Stimulated activated CD4-positive, alpha-beta T cell treated with anti-CD3 and anti-CD28 coated beads, Interleukin-1b, Interleukin-23, amount 100 ng/mL, for 1 hour (primary cell): ENCODE measurements at places on chromosomes 3 and 15.

DNA sequence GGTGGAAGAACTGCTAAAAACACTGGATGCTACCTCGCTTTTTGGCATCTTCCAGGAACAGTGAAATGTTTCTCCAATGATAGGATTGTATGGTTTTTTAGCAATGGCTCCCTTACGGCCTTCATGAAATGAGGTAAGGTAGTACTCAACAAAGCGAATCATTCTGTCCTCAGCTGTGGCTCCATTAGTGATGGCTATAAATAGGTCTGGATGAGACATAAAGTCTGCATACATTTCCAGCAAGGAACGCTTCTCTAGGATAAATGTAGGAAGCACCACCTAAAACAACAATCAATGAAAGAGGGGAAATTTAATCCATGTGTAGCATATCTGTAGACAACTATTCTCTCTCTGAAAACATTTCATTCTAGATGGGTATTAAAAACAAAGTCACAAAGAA, 32.4 kb upstream of the SNX4 start:
- DNase-seq: no peak

DNA sequence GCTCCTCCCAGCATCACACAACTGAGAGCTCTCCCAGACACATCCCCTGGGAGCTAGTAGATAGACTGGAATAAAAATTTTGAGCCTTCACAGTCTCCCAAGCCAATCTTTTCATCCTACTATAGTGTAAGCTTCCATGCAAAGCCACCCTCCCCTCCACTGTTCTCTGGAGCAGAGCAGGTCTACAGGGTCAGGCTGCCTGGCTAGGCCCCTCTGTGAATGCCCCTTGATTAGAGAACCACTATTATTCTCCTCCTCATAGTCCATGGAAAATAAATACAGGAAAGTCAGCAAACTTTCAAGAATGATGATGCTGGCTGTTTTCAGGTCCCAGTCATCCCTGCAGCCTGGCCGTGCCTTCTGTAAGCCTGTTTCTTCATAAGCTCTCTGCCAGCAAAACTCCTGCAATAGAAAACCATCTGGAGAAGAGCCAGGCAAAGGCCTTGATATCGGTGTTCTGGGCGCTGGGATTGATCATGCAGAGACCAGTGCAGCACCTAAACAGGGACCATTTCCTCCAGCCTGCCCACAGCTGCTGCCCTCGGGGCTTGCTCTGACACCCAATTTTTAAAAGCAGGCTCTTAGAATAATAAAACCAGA, 51.7 kb downstream of the CRYGS start:
- no peak for DNase-seq

- no peak for DNase-seq
Observed at GRCh38 chr3:39052583-39052982, 767 bp downstream of the WDR48 start.

DNA sequence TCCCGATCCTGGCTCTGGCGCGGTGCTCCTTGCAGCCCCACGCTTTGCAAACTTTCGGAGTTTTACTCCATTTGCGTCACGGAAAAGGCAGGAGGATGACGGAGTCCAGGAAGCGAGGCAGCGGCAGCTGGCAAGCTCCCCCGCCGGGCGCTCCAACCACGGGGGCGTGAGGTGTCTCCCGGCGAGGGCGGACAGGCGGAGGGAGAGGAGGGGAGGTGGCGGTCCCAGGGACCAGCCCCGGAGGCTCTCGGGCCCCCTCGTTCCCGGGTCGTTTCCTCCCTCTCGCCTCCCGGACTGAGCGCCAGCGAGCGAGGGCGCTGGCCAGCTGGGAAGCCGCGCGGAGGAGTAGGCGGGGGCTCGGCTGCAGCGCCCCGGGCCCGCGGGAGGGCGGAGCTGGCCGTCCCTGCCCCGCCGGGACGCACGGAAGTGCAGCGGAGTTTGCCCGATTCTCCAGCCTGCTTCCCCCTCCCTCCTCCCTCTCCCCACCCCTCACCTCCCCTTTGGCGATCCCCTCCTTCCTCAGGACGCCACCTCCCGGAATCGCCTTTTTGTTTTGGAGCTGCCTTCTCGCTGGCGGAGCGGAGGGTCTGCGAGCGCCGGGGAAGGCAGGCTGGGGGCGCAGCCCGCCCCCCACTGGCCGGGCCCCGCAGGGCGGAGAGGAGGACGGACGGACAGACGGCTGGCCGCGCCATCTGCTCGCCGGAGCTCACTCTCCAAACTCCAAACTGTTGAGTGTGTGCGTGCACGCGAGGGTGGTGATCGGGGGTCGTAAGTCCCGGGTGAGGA, at the start of gene SNX33:
Gene SNX33 (plus strand): TSS at position 543 of the 786 bp plus-strand sequence. CDS start 1,191 bp downstream, outside the sequence.
- DNase-seq: no peak

DNA sequence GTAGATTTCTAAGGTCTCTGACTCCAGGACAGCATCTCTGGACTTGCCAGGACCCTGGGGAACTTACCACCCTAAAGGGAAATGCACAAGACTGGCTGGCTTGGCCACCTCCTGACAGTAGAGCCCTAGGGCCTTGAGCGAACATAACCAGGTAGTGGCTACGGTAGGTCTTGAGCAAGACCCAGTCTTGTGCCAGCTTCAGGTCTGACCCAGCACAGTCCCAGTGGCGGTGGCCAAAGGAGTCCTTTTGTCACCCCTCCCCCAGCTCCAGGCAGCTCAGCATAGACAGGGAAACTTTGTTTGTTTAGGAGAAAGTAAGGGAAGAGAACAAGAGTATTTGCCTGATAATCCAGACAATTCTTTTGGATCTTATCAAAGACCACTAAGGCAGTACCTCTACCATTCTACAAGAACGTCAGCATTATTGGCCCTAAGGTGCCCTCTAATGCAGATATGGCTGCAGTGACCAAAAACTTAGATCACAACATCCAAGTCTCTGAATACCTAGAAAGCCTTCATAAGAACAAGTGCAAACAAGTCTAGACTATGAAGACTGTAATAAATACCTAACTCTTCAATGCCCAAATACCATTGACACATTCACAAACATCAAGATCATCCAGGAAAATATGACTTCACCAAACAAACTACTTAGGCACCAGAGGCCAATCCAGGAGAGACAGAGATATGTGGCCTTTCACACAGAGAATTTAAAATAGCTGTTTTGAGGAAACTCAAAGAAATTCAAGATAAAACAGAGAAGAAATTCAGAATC, 38.7 kb upstream of the FBN1 start:
- no peak for DNase-seq

DNA sequence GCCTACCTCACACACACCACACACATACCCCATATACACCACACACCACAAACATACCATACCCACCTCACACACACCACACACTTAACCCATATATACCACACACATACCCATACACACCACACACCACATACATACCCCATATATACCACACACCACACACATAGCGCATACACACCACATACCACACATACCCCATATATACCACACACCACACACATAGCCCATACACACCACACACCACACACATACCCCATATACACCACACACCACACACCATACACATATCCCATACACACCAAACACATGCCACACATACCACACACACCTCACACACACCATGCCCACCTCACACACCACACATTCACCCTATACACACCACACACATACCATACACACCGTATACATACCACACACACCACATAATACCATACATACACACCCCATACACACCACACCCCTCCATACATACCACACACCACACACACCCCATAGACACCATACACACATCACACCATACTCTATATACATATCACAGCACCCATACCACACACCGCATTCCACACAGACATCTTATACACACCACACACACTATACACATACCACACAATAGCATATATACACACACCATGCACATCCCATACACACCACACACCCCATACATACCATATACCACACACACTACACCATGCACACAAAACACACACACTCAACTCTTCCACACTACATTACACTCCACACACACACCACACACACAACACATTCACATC, 29.5 kb downstream of the APBA2 start:
- no peak for DNase-seq

DNA sequence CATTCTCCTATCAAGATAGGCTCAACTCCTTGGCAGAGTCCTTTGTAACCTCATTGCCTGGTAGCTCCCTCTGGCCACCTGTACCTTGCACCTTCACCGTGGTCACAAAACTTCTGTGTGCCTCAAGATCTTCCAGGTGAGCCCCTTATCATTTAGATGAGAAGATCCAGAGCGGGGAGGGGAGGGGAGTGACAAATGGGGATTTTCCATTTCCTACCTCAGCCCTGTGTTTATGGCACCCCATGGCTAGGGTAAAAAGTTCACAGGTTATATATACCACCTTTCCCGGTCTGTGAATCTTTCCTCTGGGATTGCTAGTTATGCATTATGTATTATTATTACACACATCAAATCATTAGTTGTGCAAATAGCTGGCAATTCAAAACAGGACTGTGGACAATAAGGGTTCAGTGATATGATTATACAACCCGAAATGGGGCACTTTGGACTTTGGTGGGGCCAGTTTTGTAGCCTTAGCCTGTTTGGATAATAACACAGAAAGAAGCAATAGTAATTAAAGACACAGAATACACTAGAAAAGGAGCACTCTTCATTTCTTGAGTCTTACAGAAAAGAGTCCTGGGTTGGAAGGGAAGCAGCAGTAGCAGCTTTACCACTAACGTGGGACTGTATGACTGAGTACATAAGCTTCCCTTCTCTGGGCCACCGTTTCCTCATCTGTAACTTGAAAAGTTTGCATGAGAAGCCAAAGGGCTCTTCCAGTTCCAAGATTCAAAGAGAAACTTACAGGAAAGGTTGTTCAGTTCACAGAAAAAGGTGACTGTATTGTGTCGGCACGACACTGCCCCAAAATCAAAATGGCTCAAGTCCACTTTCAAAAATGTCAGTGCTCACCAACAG, 7.1 kb downstream of the TLE3 start:
- DNase-seq: no peak

DNA sequence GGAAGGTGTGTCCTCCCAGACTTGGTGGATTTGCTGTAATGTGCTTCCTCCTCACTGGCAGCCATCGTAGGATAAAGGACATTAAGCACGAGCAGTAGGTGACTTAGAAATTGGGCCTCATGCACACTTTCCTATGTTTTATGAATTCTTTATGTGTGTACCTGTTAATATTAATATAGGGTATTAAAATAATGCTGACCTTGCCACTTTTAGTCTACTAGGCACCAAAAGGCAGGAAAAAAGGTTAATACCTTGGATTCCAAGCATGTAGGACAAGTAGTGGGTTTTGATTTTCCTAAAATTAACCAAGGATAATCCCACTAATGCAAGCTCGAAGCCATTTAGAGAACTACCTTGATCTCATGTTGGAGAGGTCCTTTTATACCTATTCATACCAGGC, 55.9 kb downstream of the ADAMTSL3 start:
- DNase-seq: no peak

GRCh38 chr3:177249203-177249602, 51.9 kb upstream of the TBL1XR1 start:
- DNase-seq: no peak

DNA sequence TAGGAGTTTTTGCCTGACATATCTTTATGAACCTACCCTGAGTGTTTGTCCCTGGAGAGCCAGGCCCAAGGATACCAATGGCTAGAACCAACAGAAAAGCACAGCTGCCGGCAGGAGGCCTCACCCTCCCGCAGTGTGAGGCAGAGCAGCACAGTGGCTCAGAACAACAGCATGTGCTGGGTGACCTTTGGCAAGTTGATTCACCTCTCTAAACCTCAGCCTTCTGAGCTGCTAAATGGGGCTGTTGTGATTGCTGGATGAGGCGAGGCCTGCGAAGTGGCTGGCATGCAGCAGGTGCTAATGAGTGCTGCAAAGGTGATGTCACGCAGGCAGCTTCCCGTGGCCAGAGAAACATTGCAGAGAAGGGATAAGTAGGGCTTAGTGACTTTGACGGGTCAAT, 23.3 kb downstream of the IDH2 start:
- no peak for DNase-seq

GRCh38 chr15:68303560-68304436, 26.3 kb downstream of the FEM1B start:
- DNase-seq: no peak

DNA sequence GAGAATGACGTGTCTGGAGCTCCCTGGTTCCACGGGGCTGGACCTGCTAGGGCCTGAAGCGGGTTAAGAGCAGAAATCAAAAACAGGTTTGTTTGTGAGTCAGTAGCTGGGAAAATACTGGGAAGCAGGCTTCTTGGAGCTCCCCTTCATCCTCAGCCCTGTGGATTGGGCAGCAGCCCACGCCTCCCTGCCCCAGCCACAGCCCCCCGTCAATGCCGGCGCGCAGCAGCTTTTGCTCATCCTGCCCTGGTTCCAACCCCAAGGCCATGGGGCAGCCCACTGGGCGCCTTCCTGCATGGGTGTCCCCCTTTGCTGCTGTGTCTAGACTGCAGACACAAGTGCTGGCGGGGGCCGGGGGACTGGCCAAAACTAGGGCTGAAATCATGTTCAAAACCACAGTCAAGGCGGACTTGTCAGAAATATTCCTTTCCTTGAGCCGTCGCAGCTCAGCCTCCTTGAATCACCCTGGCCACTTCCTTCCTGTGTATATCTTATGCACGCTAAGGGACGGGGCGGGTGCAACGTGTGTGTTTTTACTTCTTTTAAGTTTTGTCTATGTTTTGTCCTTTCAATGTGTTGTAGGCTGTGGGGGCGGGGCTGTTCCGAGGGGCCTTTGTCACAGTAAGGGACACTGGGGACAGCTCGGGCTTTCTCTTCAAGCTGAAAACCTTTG, 108.1 kb downstream of the KLF13 start:
- DNase-seq: peak; percentile 63

- DNase-seq: no peak
Observed at GRCh38 chr15:38208779-38209178, 43.9 kb upstream of the SPRED1 start.

DNA sequence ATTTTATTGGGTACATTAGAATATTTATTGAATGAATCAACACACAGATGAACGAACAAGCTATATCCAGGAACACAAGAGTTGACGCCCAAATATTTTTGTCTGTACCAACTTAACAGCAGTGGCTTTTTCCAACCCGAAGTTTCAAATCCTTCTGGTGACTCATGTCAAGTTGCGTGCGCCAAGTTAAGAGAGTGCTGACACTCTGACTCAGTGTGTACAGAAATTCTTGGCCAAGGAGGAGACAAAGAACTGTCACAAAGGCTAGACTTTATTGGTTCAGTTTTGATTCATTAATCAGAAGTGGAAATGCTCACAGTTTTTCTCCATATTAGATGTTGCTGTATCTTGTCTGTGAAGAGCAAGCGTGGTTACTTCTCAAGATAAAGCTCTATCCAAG, 59.6 kb upstream of the TSC22D2 start:
- DNase-seq: no peak

GRCh38 chr3:101846709-101847108, 2.6 kb upstream of the NFKBIZ start:
- no peak for DNase-seq
